ENCODE measurements at places on chromosomes 5 and 9. TPM values are rescaled to one million over a fixed set of nuclear protein-coding genes. Genes with fewer than 3 reads are reported as not detected.

The CBY3 gene
- not detected for total RNA-seq

The GADD45G gene
- total RNA-seq = under 0.01 TPM

The ASPN gene
- not detected for total RNA-seq

The LVRN gene
- 0.25 TPM for total RNA-seq

The FYB1 gene
- total RNA-seq = not detected

- DNase-seq = peak; percentile 41
Observed at GRCh38 chr9:33952066-33952465, 96.6 kb downstream of the UBAP2 start.

DNA sequence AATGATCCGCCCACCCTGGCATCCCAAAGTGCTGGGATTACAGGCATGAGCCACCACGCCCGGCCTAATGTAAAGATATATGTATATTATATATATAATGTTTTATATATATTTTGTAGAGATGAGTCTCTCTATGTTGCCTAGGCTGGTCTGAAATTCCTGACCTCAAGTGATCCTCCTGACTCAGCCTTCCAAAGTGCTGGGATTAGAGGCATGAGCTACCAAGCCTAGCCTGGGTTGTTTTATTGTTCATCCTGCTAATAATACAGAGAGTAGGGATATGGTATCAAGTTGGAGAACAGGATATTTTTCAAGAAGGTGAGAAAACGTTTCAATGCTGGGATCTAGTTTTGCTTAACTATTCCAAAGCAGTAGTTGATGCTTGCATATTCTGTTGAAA lies 2.9 kb downstream of the SEC24A start:
- no peak for DNase-seq

- DNase-seq = no peak
Observed at GRCh38 chr5:64295101-64295500, 129.5 kb downstream of the RNF180 start.

DNA sequence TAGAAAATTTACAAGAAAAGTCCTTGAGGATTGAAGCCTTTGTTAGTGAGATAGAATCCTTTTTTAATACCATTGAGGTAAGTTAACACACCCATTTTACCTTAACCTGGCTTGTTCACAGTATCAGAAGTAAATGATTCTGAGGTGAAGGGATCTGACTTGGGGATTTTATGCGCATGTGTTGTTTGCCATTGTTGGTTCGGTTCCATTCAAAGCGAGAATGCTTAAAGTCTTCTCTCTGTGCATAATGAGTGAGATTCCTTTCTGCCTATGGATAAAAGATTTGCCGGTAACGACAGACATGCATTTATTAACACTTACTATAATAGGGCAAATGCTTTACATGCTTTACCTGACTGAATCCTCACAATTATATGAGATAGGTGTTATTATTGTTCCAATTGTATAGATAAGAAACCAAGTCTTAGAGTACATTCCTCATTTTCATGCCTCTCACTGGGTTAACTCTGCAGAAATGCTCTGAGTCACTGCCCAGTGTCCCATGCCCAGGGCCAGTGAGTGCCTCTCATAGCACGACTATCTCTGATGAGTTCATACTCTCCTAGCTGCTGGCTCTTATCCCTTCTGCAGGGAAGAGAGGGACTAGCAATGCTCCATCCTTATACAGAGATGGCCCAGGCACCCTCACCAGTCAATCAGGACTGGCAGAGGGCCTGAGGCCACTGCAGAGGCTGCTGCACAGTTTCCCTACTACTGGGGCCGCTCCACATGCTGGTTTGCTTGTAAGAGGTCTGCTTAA lies 54.4 kb downstream of the CMYA5 start:
- no peak for DNase-seq

GRCh38 chr9:8419596-8420275 lies 620.2 kb upstream of the DMAC1 start:
- no peak for DNase-seq

- DNase-seq = no peak
Observed at GRCh38 chr5:118918232-118918631, 70.1 kb downstream of the DTWD2 start.

- no peak for DNase-seq
Observed at GRCh38 chr9:134389642-134390041, 63.4 kb downstream of the RXRA start.

GRCh38 chr9:129071526-129072126 lies 9.3 kb upstream of the DOLPP1 start:
- DNase-seq = no peak

Data from dermis microvascular lymphatic vessel endothelial cell (primary cell).